AG08395 (cell line): ENCODE measurements at places on chromosomes 12 and 14.
A peak's percentile ranks its signal among the peaks of the same experiment; 100 is the strongest.

DNA sequence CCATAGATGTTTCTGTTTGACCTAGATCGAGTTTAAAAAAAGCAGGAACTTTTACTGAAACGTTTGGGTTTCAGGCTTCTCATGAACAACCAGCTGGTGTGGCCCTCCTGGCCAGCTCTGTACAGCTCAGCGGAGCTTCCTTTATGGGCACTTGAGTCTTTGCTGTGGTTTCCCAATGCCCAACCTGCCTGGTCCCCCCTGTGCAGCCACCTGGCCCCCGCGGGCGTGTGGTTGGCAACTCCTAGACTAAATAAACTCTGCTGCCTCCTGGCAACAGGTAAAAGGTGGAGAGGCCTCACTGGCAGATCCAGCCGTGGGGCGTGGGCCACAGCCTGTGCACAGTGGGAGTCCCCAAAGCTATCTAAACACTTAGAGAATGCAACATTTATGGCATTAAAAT lies 38.7 kb downstream of the ADGRD1 start:
- DNase-seq = no peak

GRCh38 chr12:88628856-88629509 lies 48.7 kb upstream of the KITLG start:
- peak; percentile 26 for DNase-seq

DNA sequence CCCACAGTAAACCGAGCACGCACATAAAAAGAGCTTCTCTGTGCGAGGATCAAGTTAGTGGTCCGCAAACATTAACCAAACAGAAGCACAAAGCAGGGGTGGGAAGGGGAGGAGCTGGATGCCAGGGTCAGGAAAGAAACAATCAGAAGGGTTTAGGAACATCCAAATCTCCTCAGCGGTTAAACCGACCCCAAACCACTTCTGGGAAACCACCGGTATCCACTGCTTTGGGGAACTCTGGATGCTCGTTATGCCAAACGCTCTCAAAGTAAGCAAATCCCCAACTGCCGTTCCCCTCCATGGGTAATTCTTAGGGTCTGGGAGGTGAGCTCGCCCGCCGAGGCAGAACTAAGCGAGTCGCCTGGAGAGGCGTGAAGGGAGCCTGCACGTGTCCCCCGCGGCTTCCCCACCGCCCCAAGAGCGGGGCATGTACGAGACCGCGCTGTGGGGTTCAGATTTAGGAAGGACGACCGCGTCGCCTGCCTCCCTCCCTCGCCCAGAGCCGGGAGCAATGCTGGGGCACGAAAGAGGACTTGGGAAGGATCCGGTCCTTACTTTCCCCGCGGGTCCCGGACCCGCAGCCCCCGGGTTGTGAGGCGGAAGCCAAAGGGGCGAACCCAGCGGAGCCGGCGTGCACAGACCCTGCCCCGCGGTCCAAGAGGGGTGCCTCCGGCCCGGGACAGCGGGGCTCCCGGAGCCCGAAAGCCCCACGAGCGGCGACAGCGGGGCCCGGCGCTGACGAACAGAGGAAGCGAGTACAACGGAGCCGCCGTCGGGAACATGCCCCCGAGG lies 711 bp downstream of the SBNO1 start:
- peak; percentile 15 for DNase-seq

DNA sequence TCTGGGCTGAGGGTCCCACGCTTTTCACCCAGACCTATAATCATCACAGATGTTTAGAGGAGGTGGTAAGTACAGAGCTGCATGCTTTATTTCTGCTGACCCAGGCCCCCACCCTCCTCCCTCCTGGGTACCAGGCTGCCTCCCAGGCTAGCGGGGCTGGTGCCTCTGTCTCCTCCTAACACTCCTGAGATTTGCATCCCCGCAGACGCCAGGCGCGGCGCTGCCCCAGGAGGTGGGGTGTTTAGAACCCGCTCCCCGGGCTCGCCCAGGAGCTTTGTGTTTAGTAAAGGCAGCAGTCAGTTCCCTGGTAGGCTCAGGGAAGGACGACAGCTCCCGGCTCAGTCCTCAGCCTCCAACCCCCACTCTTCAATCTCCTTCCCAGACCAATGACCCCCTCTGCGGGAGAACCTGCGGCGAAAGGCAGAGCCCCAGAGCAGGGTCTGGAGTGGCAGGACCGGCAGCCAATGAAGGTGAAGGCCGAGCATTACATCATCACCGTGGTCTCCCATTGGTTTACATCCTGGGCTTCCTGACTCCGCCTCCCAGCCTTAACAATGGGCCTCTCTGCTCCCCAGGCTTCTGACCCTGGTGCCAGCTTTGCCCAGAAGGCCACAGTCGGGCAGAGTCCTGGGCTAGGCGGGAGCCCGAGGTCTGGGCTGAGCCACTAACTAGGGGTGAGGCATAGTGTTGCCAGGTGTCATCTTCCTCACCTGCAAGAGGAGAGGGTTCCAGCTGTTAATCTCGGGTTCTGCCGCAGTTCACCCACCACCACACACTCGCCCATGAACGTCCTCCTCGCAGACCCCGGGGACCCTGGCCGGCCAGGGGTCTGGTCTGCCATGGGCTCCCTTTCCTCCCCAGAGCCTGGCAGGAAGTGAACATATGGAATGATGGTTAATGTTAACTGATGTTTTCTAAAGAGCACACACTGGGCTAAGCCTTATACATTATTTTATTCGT lies 57.5 kb downstream of the CALM1 start:
- DNase-seq = peak; percentile 95

DNA sequence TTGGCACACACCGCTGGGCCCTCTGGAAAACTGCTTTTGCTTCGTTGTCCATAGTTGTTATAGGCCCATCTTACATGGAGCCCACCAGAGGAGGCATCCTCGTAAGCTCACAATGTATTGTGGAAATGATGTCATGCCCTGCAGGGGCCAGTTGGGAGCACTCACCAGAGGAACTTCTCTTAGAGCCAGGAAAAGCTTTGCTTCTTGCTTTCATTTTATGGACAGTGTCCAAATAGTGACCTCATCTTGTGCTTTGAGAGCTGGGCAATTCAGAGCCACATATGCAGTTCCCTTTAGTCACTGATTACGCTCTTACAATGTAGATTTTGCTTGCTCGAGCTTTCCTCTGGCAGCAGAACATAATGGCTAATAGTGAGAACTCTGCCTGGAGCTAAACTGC lies 275.6 kb downstream of the AACS start:
- DNase-seq = peak; percentile 12

- DNase-seq = no peak
Measured at GRCh38 chr12:92528097-92528496, 174.7 kb upstream of the PLEKHG7 start.
